ENCODE measurements at places on chromosomes 6 and 20.

DNA sequence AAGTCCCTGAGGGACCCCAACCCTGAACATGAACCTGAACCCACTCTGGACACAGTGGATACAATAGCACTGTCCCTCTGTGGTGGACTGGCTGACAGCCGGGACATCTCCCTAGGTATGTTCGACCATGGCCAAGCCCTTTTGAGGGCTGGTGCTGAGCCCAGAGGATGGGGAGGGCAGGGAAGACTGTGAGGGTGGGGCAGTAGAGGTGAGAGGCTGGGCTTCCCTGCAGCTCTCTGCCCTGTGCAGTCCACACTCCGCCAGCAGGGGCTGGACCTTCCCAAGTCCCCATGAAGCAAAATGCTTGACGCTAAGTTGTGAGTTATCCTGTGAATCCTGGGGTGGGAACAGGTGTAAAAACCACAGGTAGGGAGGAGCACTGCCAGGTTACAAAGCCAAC lies 11.5 kb downstream of the LPIN3 start:
- DNase-seq: no peak

DNA sequence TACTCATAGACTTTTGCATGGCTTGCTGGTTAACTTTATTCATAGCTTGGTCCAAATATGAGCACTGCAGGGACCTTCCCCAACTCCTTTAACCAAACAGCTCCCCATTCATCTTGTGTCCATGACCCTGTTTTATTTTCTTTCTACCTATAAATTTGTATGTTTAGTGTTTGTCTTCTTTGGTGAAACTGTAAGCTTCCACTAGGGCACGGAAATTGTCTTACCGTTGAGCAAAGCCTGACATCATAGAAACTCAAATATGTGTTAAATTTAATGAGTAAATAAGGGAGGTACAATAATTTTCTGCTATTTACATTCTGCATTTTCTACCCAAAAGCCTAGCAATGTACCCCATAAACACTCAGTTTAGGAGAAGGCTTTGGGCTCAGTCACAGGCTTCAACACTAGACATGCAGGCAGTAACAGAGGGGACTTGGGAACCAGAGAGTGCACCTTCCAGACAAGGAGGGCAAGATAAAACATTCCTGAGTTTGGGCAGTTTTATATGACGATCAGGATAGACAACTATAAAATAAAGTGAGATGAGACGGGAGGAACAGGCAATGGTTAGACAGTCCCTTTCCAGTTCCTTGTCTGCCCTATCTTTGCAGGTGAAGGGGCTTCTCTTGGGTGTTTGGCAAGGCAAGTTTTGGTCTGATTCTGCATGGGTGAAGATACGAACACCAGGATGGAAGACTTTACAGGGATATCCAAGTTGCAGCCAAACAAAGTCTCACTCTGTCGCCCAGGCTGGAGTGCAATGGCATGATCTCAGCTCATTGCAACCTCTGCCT lies 46.2 kb upstream of the ZNF217 start:
- no peak for DNase-seq

DNA sequence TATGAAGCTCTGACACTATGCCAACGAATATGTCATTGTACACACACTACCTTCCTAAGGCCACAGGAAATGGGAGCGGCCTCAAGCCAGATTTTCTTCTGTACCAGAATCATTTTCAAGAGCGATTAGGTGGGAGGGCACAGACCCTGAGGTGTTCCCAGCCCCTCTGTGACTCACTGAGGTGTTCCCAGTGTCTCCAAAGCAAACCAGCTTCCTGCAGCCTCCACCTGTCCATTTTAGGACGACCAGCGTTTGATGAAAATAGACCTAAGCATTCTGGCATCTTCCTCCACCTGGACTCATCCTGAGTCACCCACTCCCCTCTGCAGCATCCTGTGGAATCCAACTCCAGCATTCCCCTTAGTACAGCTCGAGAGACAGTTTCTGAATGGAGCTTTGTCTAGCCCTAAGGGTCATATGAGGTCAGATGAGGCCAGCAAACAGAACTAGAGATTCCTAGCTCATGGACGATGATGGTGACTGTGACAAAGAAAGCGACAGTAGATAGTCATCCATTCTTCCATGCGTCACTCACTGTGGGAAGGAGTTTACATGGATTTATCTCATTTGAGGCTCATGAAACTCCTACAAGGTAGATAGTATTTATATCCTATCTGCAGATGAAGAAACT lies 203.4 kb downstream of the PTPRT start:
- DNase-seq: no peak

- DNase-seq: no peak
Observed at GRCh38 chr20:62058941-62059340, 6.7 kb downstream of the TAF4 start.

DNA sequence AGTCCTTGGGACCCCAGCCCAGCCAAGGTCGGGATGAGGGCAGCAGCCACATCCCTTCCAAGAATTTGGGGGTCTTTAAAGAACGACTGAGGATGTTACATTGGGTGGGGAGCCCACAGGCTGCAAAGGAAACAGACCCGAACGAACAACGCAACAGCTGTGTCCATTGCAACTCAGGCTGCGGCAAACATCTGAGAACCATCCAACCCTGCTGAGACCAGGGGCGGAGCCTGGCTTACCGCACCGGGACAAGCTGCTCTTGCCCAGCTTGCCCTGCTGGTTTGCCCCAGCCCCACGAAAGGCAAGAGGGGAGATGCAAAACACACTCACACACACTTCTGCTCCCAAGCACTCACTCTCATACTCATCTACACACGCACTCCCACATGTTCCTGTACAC lies 21.5 kb upstream of the TAF4 start:
- no peak for DNase-seq

- DNase-seq: no peak
Observed at GRCh38 chr6:150177952-150178520, 35.2 kb downstream of the PPP1R14C start.

DNA sequence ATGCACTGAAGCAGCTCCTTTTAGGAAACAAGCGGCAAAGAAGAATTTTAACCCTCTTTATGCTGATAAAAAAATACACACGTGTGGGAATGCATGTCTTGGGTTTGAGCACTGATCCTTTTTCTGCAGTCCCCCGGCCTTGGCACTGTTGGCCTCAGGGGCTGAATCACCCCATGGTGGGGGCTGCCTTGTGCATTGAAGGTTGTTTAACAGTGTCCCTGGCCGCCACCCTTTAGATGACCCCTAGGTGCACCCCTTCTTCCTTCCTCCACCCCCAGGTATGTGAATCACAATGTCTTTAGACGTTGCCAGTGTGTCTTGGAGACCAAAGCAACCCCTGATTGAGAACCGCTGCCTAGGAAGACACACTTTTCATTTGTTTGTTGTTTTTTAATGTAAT lies 190.7 kb downstream of the CDH4 start:
- DNase-seq: no peak

DNA sequence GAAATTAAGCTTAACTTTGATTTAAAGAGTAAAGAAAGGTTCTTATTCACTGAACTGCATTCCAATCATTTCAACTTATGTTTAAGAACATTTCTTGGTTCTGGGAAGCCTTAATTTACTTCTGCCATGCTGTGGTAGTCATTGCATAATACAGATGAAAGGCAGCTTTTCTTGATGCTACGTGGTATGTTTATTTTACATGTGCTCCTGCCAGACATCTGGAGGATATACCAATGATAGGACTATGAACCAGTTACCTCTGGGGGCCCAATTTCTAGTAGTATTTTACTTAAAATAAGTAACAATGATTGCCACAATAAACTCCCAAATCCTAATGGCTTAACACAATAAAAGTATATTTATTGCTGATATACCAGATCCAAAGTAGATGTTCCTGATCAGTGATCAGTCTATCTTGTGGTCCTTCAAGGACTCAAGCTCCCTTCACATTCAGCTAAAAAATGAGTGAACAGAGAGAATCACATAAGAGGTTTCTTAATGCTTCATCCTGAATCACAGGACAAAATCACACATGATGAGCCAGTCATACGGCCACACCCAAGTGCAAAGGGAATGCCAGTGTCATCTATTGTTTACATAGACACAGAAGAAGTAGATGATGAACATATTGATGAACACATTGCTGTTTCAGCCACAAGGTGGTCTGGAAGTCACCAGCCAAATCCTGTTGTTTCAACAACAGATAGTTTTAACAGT lies 56.5 kb upstream of the CCN2 start:
- DNase-seq: no peak

GRCh38 chr6:111732390-111732789 lies 126.7 kb upstream of the TRAF3IP2 start:
- DNase-seq: no peak

- no peak for DNase-seq
Observed at GRCh38 chr20:8542110-8542486, 410.0 kb downstream of the PLCB1 start.

- no peak for DNase-seq
Observed at GRCh38 chr20:49291200-49291599, 13.3 kb upstream of the ZNFX1 start.

DNA sequence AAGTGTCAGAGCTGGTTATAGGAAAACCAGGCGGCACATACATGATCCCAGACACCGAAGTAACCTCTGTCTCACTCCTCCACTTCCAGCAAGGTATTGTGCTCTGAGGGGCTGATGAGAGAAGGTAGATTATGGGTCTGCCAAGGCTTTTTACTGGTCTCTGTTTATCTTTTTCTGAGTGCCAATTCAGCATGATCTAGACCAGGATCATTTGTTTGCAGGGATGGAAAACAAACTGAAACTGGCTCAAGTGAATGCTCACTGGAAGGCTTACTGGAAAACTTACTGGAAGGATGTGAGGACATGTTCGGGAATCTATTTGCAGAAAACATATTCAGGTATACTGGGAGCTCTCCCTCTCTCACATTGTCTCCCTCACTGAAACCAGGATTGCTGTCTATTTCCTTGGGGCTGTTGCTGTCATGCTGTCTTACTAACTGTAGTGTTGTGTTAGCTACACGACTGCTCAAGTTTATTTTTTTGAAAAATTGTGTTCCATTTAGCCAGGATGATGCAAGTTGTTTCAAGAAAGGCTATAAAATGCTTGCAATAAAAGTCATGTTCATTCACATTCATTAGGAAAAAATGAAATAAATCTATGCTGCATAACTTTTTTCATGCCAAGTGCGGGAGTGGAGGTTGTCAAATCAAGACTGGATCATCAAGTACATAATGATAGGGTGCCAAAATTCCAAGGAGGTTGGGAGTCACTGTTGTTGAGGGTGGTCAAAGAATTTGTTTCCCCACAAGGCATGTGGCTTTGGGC lies 37.0 kb downstream of the KLHL31 start:
- no peak for DNase-seq

- DNase-seq: no peak
Observed at GRCh38 chr6:85118233-85118632, 331.6 kb upstream of the NT5E start.

DNA sequence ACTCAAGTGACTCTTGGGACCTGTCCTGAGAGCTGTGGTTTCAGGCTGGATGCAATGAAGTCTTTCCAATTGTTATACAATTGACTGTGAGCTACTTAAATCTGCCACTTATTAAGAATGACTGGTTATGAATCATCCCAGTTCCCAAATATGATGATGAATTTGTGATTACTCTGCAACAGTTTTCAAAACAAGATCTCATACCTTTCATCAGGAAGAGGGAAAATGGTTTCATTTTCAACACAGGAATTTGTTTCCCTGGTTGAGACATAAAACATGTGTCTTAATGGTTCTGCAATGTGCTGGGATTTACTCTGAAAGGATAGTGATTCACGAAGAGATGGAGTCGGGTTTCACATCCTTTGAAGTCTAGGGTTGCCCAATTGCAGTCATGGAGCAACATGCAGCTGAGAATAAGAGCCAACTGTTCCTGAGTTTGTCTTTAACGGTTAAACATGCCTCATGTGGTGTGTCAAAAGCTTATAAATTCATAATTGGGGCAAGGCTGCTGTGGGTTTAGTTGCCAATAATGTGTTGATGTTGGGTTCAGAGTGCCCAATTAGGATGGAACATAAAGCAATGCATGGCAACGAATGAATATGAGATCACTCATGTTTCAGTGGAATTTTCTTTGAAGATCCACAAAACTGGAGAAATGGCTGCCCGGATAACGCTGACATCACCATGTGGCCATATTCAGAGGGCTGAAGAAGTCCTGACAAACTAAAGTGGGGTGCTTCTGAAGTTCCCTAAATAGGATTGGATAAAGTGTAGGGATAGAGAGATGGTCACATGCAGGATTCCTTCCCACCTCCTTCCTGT lies 41.0 kb downstream of the CYP24A1 start:
- DNase-seq: no peak
